Mononuclear cell (primary cell): ENCODE measurements at places on chromosomes 16 and 17. TPM values are rescaled to one million over a fixed set of nuclear protein-coding genes. Genes with fewer than 3 reads are reported as not detected.

Gene CSH1
- total RNA-seq, result not detected

Gene KRT9
- total RNA-seq, result 0.10 TPM

Gene MT1F
- 3.3 TPM for total RNA-seq

Gene NTN1
- 0.21 TPM for total RNA-seq

Gene CCP110
- total RNA-seq, result 12.9 TPM

Gene USP10
- total RNA-seq, result 141 TPM

Gene ITGAL
- 150 TPM for total RNA-seq

Gene C17orf78
- not detected for total RNA-seq

Gene AANAT
- not detected for total RNA-seq

Gene VMO1
- not detected for total RNA-seq

Gene CRHR1
- not detected for total RNA-seq

Gene KIF19
- total RNA-seq, result 1.2 TPM

Gene CHP2
- total RNA-seq, result 0.10 TPM

Gene LPCAT2
- total RNA-seq, result 13.0 TPM

Gene ERN2
- total RNA-seq, result not detected

Gene EPX
- under 0.01 TPM for total RNA-seq

Gene ARL5C
- not detected for total RNA-seq

Gene DRC3
- not detected for total RNA-seq

Gene CEP295NL
- 5.9 TPM for total RNA-seq

Gene AIPL1
- under 0.01 TPM for total RNA-seq

Gene CAPNS2
- not detected for total RNA-seq

Gene TADA2A
- total RNA-seq, result 12.0 TPM

Gene DNAI2
- 0.21 TPM for total RNA-seq

Gene CD300E
- total RNA-seq, result 64.4 TPM

Gene CDR2L
- total RNA-seq, result 0.31 TPM

Gene NPB
- 0.10 TPM for total RNA-seq

Gene MYH8
- total RNA-seq, result not detected

Gene SCNN1G
- not detected for total RNA-seq

Gene VTN
- not detected for total RNA-seq

Gene TBC1D3C
- not detected for total RNA-seq

Gene PIRT
- total RNA-seq, result 0.10 TPM

Gene OR1A1
- total RNA-seq, result not detected

Gene TBC1D3B
- not detected for total RNA-seq

Gene TSPAN10
- total RNA-seq, result 0.10 TPM
